ENCODE measurements at places on chromosomes 5 and 9.

DNA sequence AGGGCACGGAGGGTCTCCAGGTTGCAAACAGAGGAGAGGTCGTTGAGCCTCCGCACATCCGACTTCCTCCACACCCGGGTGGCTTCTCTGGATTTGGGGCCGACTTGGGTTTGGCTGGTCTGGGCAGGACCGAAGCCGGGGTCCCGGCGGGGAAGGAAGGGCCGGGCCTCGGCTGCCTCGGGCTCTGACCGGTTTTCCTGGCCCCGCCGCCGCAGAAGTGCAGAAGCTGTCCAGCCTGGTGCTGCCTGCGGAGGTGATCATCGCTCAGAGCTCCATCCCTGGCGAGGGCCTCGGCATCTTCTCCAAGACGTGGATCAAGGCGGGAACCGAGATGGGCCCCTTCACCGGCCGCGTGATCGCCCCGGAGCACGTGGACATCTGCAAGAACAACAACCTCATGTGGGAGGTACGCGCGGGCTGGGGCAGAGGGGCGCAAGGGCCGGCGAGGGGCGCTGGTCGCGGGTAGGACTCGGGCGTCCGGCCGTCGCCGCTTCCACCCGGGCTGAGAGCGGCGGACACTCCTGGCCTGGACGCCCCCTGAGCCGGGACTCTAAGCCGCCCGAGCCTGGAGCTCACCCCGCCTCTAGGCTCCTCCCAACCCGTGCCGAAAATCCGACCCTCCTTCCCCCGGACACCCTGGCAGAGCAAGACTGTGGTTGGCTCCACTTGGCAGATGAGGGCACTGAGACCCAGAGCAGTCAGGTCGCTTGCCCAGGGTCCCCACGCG lies 2.2 kb downstream of the PRDM12 start:
- DNase-seq, result no peak

GRCh38 chr5:57805732-57806131 lies 323.1 kb upstream of the ACTBL2 start:
- no peak for DNase-seq

- DNase-seq, result no peak
Observed at GRCh38 chr9:82216435-82216834, 227.9 kb downstream of the SPATA31D1 start.

- no peak for DNase-seq
Observed at GRCh38 chr5:142096382-142096781, 12.2 kb upstream of the NDFIP1 start.

GRCh38 chr9:135947582-135947981 lies 13.6 kb downstream of the UBAC1 start:
- no peak for DNase-seq

DNA sequence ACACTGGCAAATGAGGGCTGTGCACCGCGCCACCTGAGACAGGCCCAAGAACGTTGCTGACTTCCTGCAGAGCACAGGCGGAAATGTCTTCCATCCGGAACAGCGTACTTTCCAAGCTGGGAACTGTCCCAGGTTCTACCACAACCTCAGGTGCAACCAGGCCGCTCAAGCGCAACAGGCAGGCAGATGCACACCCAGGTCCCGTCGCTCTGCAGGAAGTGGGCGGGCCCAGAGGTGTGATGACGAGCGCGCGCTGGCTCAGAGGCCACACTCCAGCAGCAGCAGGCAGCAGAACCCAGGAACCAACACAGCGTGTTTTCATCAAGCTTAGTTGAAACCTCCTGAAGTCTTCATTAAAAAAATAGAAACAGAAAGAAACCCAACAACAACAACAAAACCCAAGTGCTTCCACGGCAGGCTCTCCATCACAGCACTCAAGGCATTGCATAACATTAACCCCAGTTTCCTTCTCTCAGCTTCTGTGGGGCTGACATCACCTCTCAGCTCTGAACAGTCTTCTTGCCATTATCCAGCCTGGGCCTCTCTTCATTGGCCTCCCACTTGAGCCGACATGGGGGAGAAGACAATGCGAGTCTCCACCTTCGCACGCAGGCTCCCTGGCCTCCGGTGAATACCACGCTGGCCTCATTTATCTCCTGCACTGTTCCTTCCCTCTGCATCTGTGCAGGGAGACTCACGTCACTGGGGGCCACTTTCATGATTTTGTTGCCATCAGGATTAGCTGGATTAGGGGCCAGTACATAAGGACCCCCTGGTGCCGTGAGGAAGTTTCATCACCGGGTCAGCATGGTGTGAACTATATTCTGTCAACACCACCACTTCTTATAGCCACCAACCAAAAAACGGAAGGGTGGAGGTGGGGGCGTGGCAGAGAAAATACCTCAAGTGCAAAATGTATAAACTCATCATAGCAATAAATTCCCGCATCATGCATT lies 22.1 kb downstream of the PTCH1 start:
- DNase-seq, result no peak

GRCh38 chr5:35331956-35332950 lies 102.0 kb upstream of the PRLR start:
- DNase-seq, result no peak

DNA sequence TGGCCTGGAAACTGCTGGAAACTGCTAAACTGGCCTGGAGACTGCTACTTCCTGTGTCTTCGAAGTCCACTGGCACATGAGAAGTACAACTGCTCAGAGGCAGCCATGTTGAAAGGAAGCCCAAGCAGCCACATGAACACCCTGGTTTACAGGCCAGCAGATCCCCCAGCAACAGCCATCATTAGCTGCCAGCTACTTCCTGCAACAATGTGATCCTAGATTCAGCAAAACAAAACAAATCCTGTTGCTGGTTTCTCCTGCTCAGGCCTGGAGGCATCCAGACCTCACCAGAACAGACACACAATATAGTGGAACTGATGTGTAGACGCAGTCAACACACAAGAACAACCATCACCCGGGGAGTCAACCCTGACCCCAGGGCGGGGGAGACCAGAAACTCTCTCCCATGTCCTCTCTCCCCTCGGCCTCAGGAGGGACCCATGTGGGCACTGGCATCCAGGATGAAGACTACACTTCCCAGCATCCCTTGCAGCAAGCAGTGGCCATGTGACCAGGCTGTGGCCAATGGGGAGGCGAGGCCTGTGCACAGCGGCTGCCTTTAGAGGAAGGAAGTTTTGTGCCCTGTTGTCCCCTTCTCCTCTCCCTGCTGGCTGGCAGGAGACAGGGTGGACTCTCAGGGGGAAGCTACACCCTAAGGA lies 9.2 kb upstream of the LCN15 start:
- no peak for DNase-seq

- DNase-seq, result no peak
Observed at GRCh38 chr5:80357671-80358070, 37.9 kb downstream of the SPZ1 start.

- no peak for DNase-seq
Observed at GRCh38 chr5:132637241-132637640, 20.7 kb upstream of the IL13 start.

- DNase-seq, result no peak
Observed at GRCh38 chr5:94240134-94240533, 378.3 kb downstream of the KIAA0825 start.

- DNase-seq, result no peak
Observed at GRCh38 chr9:21708260-21708711, 94.2 kb upstream of the MTAP start.

GRCh38 chr9:84340535-84340934 lies at the start of gene SLC28A3:
SLC28A3 (minus strand) TSS chr9:84340758; CDS start chr9:84340633, 125 bp downstream.
- DNase-seq, result no peak

DNA sequence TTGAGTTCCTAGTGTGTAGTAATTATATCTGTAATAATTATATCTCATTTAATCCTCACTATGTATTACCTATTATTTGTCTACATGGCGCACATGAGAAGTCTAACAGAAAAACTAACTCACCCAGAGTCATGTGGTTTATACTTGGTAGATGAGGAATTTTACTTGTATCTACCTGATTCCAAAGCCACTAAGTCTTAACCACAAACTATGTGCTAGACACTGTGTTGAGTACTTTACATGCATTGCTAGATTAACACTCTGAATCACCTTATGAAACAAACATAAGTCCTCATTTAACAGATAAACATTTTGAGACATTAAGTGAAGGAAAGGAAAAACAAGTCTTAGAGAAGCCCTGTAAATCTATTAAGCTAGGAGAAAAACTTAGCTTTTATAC lies 404.8 kb downstream of the TLR4 start:
- DNase-seq, result no peak

- DNase-seq, result no peak
Observed at GRCh38 chr5:156051972-156052371, 275.0 kb upstream of the SGCD start.

DNA sequence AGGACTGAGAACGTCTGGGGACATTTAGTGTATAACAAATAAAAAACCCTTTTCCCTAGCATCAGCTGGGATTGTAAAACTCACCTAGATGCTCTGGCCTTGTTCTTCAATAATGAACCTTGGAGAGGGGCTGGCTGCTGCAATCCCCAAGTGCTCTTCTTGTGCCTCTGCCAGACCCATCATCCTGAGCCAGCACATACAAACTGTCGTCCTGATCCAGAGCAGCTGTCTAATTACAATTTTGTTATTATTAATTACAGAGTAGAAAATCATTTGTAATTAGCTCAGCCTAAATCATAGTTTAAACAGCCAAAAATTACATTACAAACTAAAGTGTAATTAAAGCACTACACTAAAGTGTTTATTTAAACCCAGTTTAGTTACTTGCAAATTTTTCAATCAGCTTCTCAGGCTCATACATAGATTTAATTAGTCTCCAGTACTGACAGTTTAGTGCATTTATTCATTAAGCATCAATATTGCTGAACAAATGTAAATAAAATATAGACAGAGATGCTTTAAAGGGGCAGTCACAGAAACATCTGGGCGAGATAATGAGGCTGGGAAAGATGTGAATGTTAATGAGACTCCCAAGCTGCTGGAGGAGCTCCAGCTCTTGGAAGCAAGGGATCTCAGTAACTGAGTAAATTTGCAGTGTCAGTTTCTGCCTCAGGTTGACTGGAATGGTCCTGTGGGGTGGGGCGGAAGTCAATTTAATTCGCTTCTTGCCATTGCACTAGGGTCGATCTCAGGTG lies 632.3 kb upstream of the TLE4 start:
- no peak for DNase-seq

DNA sequence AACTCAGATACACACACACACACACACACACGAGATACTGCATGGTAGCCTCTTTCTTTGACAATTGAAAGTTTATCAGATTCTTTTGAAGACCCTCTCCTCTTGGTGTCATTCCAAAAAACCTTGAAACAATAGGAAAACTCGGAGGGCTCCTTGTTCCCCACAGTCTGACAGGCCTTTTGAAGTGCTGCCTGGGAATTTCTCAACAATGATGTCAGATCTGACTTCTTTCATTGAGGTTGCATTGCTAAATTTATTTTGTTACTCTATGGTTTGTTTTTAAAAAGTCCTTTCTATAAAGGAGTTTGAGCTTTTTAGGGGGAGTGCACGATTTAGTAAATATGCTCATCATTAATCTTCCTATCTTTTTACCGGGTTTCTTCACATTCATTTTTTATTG lies 583.9 kb downstream of the SEMA5A start:
- no peak for DNase-seq

- no peak for DNase-seq
Observed at GRCh38 chr9:116939614-116940013, 252.5 kb downstream of the TRIM32 start.

DNA sequence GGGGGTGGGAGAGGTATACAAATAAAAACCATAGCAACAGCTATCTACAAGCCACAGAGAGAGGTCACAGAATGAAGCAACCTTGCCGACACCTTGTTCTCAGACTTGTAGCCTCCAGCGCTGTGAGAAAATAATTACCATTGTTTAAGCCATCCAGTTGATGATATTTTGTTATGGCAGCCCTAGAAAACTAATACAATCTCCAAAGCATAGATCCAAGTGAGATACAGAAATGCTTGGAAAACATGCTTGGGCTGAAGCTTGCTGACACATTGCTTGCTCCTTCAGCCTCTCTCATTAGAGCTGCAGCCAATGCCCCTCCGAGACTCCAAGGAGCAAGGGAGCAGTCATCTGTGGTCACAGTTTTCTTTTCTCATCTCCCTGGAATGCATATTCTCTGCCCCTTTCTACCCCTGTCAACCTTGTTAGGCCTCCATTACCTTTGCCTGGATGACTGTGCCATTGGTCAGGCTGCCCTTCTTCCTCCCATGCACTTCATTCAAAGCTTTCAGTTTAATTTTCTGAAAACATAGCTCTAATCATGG lies 401.4 kb upstream of the KLF4 start:
- no peak for DNase-seq

DNA sequence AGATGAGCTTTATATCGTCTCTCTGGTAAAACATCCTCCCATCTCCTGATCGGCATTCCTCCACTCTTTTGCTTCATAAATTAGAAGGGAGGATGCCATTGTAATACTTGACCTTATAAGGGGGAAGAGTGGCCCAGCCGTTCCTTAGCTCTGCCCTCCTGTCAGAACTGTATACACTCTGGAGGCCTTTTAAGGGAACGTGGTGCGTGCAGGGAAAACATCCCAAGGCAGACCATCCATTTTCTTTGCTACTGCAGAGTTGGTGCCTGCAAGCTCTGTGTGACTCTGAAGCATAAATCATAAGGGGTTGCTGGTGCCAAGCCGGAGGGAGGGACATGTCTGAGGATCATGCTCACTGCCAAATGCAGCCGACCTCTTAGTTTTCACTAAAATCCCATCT lies 90.4 kb downstream of the PGM5 start:
- DNase-seq, result no peak

GRCh38 chr9:104993291-104993963 lies 65.5 kb upstream of the ABCA1 start:
- peak; percentile 68 for DNase-seq

DNA sequence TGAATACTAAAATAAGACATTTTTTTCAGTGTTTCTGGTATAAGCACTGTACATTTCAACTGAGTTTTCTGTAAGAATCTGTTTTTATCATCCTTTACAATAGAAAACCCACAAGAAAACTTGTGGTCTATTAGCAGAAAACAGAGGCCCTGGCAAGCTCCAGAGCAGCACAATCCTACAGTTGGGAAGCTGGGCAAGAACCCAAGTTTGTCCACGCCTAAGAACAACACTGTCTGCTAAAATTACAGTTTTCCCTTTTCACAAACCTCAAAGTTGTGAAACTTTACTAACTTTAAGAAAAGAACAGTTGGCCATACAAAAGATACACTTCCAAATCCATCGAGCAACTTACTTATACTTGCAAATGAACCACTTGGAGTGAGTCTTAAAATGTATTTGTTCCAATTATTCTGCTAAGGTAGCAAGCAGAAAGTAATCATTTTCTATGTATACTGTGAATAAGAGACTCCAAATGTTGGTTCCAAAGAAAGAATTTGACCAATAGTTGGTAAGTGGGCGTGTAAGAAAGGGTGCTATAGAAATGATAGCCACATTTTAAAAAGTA lies 982.0 kb upstream of the ARRDC3 start:
- no peak for DNase-seq

DNA sequence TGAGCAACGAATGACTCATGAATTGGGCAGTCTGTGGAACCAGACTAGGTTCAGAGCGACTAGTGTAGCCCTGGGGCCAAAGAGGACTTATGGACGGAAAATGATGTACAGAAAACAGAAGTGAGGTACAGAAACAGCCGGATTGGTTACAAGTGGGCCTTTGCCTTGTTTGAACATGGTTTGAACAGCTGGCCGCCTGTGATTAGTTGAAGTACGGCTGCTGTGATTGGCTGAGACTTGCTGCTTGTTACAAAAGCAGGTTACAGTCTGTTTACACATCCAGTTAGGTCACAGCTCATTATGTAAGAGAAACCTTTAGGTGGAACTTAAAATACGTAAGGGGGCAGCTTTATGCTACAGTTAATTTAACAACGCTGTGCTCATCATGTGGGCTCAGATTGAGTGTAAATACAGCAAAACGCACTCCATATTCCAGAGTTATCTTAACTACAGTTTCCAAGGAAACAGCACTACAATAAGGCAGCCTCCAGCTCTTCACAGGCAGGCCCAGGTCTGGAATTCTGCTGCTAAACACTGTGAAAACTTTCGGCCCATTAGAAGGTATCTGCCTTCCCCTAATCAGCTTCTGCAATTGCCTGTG lies 6.5 kb downstream of the AMACR start:
- DNase-seq, result peak; percentile 92
